ENCODE measurements at places on chromosomes 2 and 18. TPM values are rescaled to one million over a fixed set of nuclear protein-coding genes. Genes with fewer than 3 reads are reported as not detected.

APCDD1 gene
- total RNA-seq = 0.13 TPM

PIEZO2 gene
- total RNA-seq = not detected

ATP6V1C2 gene
- total RNA-seq = not detected

DDX1 gene
- 43.4 TPM for total RNA-seq

DNA sequence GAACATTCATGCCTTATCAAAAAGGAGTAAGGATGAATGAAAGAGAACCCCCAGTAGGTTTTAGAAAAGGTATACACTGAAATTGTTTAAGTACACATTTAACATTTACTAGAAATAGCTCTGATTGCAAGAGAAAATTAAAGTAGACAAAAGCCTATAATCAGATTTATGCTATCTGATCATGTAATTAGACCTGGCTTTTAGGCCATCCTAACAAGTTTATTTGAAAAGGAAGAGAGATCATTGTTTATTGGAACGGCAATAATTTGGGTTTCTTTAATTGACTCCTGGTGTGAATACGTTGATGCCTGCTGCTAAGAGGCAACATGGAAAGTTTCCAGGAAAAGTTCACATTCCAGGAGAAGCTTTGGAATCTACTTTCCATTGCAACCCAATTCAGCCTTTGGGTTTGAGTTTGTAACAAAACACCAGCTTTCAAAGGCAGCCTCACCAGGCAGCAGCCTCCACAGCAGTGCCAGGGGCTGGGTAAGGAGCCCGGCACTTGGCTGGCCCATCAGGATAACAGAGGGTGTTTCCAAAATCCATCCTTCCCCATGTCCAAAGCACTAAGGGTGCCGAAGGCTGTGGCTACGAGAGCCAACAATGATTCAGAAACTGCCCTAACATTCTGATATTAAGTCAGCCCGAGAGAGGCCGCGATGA is 18.0 kb downstream of the FZD7 start:
- no peaks in the 10 kb centered on the region for H3K4me1 ChIP-seq
- H3K27ac ChIP-seq = no peak overlapping the region
- H3K27me3 ChIP-seq = no peaks in the 10 kb centered on the region
- DNase-seq = no peak
- H3K4me3 ChIP-seq = no peak overlapping the region

DNA sequence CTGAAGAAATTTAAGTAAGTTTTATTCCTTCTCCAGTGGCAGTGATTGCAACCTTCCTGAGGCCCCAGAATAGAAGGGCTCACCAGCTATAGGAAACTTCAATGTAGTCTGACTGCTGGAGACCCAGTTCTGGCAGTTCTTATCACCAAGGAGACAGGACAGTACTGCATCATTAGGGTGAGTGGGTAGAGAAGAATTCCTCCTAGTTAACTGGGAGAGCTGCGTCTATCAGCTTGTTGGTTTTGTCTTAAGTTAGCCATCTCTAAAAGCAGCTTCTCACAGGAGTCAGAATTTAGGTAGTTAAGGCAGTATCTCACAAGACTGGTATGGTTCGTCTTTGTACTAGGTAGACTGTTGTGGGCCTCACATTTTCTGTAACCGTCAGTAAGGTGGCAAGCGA is 3.3 kb upstream of the MSTN start:
- DNase-seq = no peak
- H3K36me3 ChIP-seq = no peaks in the 10 kb centered on the region
- no peaks in the 10 kb centered on the region for H3K4me1 ChIP-seq
- H3K27me3 ChIP-seq = no peaks in the 10 kb centered on the region
- H3K27ac ChIP-seq = no peak overlapping the region
- no peak overlapping the region for H3K4me3 ChIP-seq

- no peak for DNase-seq
- no peaks in the 10 kb centered on the region for H3K27me3 ChIP-seq
- H3K27ac ChIP-seq = no peak overlapping the region
- H3K4me1 ChIP-seq = peaks cover 31% of the 10 kb centered on the region
Observed at GRCh38 chr2:45886171-45886663, 234.7 kb downstream of the PRKCE start.

- no peak overlapping the region for H3K27ac ChIP-seq
- H3K4me3 ChIP-seq = no peak overlapping the region
- no peaks in the 10 kb centered on the region for H3K36me3 ChIP-seq
- H3K27me3 ChIP-seq = no peaks in the 10 kb centered on the region
Observed at GRCh38 chr2:123688231-123688940, 336.7 kb upstream of the CNTNAP5 start.

GRCh38 chr2:117551858-117552257 is 262.6 kb upstream of the DDX18 start:
- no peaks in the 10 kb centered on the region for H3K27me3 ChIP-seq
- H3K4me1 ChIP-seq = no peaks in the 10 kb centered on the region
- no peak overlapping the region for H3K4me3 ChIP-seq
- H3K27ac ChIP-seq = no peak overlapping the region

DNA sequence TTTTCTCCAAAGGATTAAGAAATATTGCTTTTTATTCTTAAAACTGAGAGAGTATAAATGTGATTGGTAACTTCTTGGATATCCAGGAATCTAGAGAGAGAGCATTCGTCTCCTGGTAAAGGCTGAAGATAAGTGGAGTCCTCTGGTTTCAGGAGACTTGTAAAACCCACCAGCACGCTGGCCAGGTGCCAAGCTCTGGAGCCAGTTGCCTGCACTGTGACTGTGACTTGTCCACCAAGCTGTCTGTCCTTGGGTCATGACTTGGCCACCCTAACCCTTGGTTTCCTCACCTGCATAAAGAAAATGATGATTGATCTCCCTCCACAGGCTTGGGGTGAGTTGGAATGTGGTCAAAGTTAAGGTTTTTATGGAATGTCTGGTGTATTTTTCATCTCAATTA is 185.4 kb upstream of the NCKAP5 start:
- no peak overlapping the region for H3K27ac ChIP-seq

- no peaks in the 10 kb centered on the region for H3K36me3 ChIP-seq
- H3K4me3 ChIP-seq = no peak overlapping the region
- H3K4me1 ChIP-seq = no peaks in the 10 kb centered on the region
- no peak overlapping the region for H3K27ac ChIP-seq
- no peaks in the 10 kb centered on the region for H3K27me3 ChIP-seq
Observed at GRCh38 chr2:120563616-120564015, 172.1 kb upstream of the GLI2 start.

DNA sequence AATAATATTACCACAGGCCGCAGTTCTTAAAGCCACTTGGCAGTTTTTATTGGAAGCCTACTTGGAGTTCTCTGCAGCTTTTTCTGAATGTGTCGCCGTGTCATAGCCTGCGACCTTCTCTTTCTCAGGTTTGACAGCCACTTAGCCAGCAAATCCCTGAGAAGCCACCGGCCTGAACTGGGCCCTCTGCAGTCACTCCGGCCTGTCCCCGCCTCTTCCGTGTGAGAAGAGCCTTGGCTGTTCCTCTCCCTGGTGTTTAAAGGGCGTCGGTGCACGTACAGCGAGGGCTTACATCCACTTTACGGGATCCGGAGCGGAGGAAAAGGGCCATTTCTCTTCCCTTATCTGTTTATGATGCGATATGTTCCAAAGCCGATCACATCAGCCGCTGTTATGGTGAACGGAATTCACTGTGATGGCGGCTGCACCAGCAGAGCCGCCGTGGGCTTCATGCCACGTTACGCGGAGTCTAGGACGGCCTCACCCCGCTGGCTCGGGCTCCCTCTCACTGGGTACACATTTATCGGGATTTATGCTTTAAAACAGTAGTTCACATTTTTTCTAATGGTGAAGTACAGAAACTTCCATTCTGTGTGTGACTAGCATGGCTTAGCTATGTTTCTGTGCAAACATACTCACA is 66.8 kb downstream of the GBX2 start:
- no peak overlapping the region for H3K27ac ChIP-seq
- H3K27me3 ChIP-seq = no peaks in the 10 kb centered on the region
- no peaks in the 10 kb centered on the region for H3K36me3 ChIP-seq
- H3K4me1 ChIP-seq = no peaks in the 10 kb centered on the region
- H3K4me3 ChIP-seq = no peak overlapping the region
- no peak for DNase-seq

Data from natural killer cell (primary cell).